ENCODE measurements at places on chromosomes 5 and 9. TPM values are rescaled to one million over a fixed set of nuclear protein-coding genes. Genes with fewer than 3 reads are reported as not detected.

- DNase-seq: no peak
- peaks cover 13% of the 10 kb centered on the region for H3K4me1 ChIP-seq
- H3K27ac ChIP-seq: no peak overlapping the region
- H3K4me3 ChIP-seq: no peak overlapping the region
These were observed 907 bp downstream of the HMCN2 start for GRCh38 chr9:130266236-130267098.

DNA sequence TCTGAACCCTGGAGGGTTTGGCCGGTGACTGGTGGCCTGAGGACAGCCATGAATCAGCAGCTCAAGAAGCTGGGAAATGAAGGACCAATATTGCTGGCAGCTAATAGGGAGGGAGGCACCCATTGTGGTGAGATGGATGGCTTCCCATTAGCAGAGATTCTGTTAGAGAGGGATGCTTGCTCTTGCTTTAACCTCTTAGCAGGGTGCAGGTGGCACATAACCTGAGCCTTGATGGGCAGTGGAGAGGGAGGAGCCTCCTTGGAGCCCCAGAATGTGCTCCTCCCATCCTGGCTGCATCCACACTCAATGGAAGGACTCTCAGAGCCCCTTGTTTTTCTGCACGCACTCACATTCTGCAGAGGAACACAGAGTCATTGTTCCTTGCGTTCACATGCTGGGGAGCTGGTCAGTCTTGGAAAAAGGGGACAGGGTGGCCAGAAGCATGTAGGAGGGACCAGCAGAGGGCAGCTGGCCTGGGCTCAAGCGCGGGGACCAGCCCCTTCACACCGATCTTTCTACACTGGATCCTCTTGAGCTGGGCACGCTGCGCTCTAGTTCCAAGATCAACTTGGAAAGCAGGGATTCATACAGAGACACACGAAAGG, 161.8 kb downstream of the MED10 start:
- H3K27me3 ChIP-seq: no peaks in the 10 kb centered on the region
- H3K27ac ChIP-seq: no peak overlapping the region

GRCh38 chr9:12712532-12712931, 19.3 kb downstream of the TYRP1 start:
- no peaks in the 10 kb centered on the region for H3K27me3 ChIP-seq
- H3K4me3 ChIP-seq: no peak overlapping the region
- H3K27ac ChIP-seq: no peak overlapping the region
- H3K4me1 ChIP-seq: no peaks in the 10 kb centered on the region
- no peak for DNase-seq
- H3K36me3 ChIP-seq: no peaks in the 10 kb centered on the region

HSPB3 gene
- total RNA-seq: not detected

INSL4 gene
- not detected for total RNA-seq

- H3K4me1 ChIP-seq: peaks cover 8% of the 10 kb centered on the region
- H3K27me3 ChIP-seq: no peaks in the 10 kb centered on the region
- no peak for DNase-seq
- no peak overlapping the region for H3K27ac ChIP-seq
- H3K36me3 ChIP-seq: peaks cover 36% of the 10 kb centered on the region
These were observed 4.7 kb downstream of the SPOUT1 start for GRCh38 chr9:128824911-128825310.

GRCh38 chr5:102796498-102796897, 41.4 kb downstream of the PAM start:
- DNase-seq: no peak
- H3K4me1 ChIP-seq: peaks cover 85% of the 10 kb centered on the region
- no peak overlapping the region for H3K4me3 ChIP-seq
- H3K36me3 ChIP-seq: no peaks in the 10 kb centered on the region

DNA sequence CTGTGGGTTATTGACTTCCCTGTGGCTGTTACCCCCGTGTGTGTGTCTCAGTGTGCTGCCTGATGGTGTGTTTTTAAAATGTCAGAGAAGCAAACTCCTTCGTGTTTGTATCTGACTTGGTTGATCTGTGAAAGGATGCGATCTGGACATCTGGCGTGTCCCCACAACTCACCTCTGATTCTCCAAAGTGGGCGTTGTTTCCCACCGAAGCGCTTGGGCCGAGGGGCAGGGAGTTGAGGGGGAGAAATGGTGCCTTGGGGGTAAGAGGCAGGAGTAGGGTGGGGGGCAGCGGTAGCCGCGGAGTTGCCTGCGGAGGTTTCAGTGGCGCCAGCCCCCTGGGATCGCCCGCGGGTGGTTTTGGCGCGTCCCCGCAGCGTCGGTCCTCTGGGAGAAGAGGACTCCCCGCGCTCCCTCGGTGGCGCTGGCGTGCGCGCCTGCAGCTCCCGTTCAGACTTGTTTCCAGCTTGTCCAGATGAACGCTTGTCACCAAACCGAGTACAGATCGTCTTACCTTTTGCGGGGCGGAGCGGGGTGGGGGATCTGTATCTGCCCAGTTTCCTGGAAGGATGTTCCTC, 1.1 kb downstream of the MAST4 start:
- no peak overlapping the region for H3K27ac ChIP-seq
- H3K4me1 ChIP-seq: peaks cover 13% of the 10 kb centered on the region
- H3K27me3 ChIP-seq: no peaks in the 10 kb centered on the region
- no peaks in the 10 kb centered on the region for H3K36me3 ChIP-seq

- no peak overlapping the region for H3K27ac ChIP-seq
- no peaks in the 10 kb centered on the region for H3K36me3 ChIP-seq
- no peak overlapping the region for H3K4me3 ChIP-seq
These were observed 693.8 kb downstream of the NR2F1-AS1 start for GRCh38 chr5:92887254-92887653.

SLC46A2 gene
- 2.0 TPM for total RNA-seq

PCA3 gene
- total RNA-seq: not detected
